ENCODE measurements at places on chromosomes 3 and 15.

DNA sequence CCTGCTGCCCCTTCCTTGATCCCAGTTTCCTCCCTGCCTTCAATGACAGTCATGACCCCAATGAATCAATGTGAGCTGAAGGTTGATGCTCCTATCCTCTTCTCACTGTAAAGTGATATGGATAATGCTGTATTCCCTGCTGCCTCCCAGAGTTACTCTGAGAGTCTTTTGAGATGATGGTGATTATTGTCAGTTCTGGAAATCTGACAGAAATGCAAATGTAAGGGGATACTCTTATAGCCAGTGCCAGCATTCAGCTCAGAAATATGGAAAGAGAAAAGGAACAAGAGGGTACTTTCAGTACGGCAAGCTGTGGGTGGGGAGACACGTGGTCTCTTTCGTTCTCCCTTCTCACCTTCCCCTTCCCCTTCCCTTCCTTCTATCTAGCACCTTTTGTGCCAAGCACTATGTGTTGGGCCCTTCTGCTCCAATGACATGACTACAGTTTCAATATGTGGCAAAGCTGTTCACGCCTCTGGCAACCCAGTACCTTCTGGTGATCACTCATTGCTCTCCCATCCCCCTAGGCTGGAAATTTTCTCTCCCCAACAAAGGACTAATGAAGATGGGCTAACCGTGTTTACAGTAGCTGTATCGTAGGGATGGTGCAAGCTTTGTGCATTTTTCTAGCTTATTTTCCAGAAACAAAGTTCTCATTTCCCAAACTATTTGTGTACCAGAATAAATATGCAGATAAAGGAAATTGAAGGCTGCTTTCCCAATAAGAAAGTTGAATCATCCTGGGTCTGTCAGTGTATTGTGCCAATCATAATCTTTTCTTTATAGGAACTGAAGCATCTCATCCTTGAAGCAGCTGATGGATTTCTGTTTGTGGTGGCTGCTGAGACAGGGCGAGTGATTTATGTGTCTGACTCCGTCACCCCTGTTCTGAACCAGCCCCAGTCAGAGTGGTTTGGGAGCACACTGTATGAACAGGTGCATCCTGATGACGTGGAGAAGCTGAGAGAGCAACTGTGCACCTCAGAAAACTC is 70.3 kb downstream of the ARNT2 start:
- H3K27me3 ChIP-seq = no peaks in the 10 kb centered on the region
- no peak overlapping the region for H3K4me3 ChIP-seq
- DNase-seq = no peak
- H3K36me3 ChIP-seq = no peaks in the 10 kb centered on the region

DNA sequence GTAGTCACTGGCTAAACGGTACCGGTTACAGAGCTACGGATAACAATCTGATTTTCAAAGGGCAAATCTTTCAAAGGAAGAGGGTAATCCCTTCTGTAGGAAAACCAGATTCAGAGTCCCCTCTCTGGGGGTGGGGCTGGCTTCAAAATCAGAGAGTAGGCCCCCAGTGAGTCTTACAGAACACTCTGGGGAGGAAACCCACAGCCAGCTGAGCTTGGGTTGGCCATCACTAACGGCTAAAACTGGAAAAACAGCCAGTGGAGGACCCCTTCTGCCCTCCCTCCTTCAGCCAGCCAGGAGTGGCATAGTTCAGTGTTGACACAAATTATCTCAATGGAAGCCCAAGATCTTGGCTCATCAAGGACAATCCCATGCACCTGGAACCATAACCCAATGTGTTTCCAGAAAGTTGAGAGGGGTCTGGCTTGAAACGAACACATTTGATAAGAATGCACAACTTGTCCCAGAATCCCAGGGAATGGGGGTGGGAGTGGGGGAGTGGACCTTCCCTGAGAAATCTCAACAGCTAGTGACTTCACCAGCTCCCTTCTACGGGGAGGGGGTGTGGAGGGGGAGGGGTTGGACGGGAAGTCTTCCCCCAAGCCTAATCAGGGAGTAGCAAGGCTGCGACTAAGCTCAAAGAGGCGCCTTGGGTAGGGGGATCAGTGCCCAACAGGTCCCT is 1.0 kb downstream of the RASL12 start:
- peaks cover 13% of the 10 kb centered on the region for H3K27me3 ChIP-seq
- peak overlapping the region; percentile 44 for H3K4me3 ChIP-seq
- peak overlapping the region; percentile 92 for H3K27ac ChIP-seq
- no peak for DNase-seq
- H3K4me1 ChIP-seq = peaks cover 11% of the 10 kb centered on the region

DNA sequence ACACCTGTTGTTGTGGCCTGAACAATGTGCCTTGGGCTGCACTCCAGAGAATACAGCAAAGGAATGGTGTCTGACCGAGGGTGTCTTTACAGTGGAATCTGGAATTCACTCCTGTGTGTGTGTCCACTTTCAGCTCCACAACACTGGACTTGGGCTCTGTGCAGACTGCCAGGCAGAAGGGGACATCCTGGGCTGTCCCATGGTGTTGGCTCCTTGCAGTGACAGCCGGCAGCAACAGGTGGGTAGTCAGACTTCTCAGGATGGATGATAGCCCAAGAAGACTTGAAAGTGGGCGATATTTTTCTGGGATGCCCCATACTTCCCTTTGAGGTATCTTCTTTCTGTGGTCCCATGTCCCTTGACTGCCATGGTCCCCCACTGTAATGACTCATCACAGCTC is 45.0 kb downstream of the DPH3 start:
- H3K4me1 ChIP-seq = no peaks in the 10 kb centered on the region
- H3K36me3 ChIP-seq = no peaks in the 10 kb centered on the region
- DNase-seq = no peak
- H3K27ac ChIP-seq = no peak overlapping the region
- no peak overlapping the region for H3K4me3 ChIP-seq

DNA sequence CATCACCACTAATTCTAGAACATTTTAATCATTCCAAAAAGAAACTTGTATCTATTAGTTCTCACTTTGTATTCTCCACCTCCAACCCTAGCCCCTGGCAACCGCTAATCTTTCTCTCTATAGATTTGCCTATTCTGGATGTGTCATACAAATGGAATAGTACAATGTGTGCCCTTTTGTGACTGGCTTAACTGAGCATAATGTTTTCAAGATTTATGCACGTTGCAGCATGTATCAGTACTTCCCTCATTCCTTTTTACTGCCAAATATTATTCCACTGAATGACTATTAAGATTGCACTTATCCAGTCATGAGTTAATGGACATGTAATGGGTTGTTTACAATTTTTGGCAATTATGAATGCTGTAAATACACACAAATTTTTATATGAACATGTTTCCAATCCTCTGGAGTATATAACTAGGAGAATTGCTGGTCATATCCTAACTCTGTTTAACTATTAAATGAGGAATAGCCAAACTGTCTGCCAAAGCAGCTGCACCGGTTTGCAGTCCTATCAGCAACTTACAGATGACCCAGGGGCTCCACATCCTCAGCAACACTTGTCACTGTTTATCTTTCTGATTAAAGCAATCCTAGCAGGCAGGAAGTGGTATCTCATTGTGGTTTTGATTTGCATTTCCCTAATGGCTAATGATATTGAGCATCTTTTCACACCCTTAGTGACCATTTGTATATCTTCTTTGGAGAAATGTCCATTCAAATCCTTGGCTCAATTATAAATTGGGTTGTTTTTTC is 42.9 kb downstream of the DCUN1D1 start:
- H3K4me3 ChIP-seq = no peak overlapping the region
- H3K27me3 ChIP-seq = no peaks in the 10 kb centered on the region
- DNase-seq = no peak
- peaks cover 3% of the 10 kb centered on the region for H3K4me1 ChIP-seq

DNA sequence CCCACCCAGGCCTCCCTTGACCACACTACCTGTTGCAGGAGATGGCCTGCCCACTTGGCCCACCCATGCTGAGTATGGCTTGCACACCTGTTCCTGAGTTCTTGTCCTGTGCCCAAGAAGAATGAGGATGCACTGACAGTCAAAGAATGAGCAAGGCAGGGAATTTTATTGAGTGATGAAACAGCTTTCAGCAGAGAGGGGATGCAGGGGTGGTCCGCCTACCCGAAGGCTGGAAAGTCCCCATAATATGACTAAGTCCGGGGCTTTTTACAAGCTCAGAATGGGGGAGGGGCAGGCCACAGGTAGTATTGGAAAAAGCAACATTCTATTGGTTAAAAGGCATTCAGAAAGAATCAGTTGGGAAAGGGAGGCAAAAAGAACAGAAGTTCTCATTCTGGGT is 29.9 kb upstream of the RNU6-1 start:
- no peak overlapping the region for H3K27ac ChIP-seq
- H3K4me3 ChIP-seq = no peak overlapping the region
- no peak for DNase-seq
- no peaks in the 10 kb centered on the region for H3K27me3 ChIP-seq
- H3K36me3 ChIP-seq = no peaks in the 10 kb centered on the region

DNA sequence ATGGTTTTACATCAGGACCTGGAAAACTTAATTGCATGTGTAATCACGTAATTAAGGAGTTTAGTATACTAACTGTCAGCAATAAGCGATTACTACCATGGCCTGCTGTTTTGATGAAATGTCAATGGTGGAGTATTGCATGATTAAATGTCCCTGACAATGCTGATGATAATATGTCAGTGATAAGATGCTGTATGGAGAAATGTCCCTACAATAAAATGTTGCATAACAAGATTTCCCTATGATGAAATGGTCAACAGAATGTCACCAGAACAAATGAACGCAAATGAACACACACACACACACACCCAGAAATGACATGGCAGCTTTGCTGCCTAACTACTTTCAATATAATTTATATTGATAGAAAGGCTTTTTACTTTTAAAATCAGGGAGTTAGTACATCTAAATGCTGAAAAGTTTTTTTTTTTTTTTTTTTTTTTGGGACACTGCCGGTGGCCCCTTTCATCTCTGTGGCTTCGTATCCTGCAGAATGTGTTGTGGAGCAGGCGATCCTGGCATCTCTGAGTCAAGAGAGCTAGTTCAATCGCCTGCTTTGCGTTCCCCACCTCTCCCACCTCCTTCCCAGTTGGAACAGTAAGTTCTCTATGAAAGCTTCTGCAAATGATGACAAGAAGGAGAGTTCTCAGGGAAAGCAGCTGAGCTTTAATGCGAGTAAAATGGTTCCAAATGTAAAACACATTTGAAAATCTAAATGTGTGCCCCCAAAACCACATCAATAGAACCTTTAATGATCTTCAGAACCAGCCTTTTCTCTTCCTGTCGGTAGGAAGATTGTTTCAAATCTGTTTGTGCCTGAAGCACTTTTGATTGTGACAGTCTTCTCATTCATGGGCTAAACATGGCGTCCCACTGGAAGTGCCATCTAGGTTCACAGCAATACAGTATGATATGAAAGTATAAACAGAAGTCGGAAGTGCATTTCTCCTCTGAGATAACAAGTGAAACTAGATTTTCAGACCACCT is 170.1 kb upstream of the GBE1 start:
- H3K4me3 ChIP-seq = no peak overlapping the region
- H3K4me1 ChIP-seq = no peaks in the 10 kb centered on the region
- H3K27ac ChIP-seq = no peak overlapping the region

- DNase-seq = no peak
- no peak overlapping the region for H3K27ac ChIP-seq
- H3K27me3 ChIP-seq = no peaks in the 10 kb centered on the region
- H3K4me3 ChIP-seq = no peak overlapping the region
Observed at GRCh38 chr3:51887620-51888019, 12.2 kb upstream of the IQCF5 start.

DNA sequence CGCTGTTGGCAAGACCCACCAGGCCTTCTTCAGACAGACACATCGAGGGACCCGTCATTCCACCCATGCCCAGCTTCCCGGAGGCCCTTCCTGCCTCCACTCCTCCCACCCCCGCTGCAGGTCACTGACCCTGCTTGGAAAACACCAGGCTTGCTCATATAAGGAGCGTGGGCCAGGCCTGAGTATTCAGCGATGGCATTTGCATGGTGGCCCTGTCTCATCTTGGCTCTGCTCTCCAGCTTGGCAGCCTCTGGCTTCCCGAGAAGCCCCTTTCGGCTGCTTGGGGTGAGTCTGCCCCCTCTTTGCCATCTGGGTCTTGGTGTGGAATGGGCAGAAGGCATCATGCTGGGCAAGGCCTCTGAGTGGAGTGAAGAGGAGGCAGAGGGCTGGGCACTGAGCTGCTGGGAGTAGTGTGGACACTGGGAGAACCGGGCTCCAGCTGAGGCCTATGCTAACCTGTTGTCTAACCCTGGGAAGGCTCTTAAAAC is at the start of gene ITIH3:
ITIH3 (plus strand) TSS at position 185 of the 488 bp plus-strand sequence; CDS start at position 193, 8 bp downstream.
- no peaks in the 10 kb centered on the region for H3K36me3 ChIP-seq
- no peak for DNase-seq
- H3K4me3 ChIP-seq = no peak within 1 kb of the TSS
- no peak within 1 kb of the TSS for H3K27ac ChIP-seq

GRCh38 chr3:160451602-160452001 is 2.0 kb upstream of the TRIM59 start:
- no peak for DNase-seq
- no peaks in the 10 kb centered on the region for H3K36me3 ChIP-seq
- no peak overlapping the region for H3K4me3 ChIP-seq
- peaks cover 11% of the 10 kb centered on the region for H3K4me1 ChIP-seq
- no peaks in the 10 kb centered on the region for H3K27me3 ChIP-seq

DNA sequence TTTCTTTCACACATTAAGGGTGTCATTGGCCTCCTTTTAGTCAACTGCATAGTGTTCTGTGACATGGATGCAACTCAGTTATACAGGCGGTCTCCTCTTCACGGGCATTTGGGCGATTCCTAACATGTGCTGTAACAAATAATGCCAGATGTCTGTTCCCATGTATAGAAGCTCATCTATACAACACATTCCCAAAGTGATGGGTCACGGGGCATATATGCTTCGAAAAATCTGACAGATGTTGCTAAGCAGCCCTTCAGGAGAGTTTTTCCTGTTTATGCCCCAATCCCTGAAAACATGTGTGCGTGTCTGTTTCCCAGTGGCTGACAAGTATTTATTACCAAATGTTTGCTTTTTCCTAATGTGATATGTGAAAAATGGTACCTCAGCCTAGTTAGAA is 25.8 kb downstream of the LRRK1 start:
- no peak overlapping the region for H3K4me3 ChIP-seq
- no peak for DNase-seq
- no peak overlapping the region for H3K27ac ChIP-seq
- no peaks in the 10 kb centered on the region for H3K4me1 ChIP-seq
- no peaks in the 10 kb centered on the region for H3K36me3 ChIP-seq
- H3K27me3 ChIP-seq = no peaks in the 10 kb centered on the region

DNA sequence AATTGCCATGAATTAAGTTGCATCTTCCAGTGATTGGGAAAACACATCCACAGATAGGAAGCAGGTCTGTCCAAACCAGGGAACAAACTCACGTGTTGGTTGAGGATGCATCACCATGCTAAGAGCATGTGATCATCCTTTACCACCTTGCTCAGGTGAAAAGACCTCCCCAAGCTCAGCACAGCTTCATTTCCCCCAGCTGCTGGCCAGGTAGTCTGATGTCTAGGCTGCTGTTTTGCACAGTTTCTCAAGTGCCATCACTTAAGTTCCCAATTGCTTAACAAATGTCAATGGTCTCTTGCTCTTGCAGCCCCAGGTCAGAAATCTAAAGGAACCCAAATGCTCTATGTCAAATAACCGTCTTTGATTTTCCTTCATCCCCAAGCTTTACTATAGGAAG is 34.2 kb downstream of the WNT5A start:
- no peaks in the 10 kb centered on the region for H3K27me3 ChIP-seq
- H3K4me3 ChIP-seq = no peak overlapping the region
- no peaks in the 10 kb centered on the region for H3K4me1 ChIP-seq
- H3K27ac ChIP-seq = no peak overlapping the region
- no peaks in the 10 kb centered on the region for H3K36me3 ChIP-seq
- no peak for DNase-seq

Measured in upper lobe of left lung (tissue), 6 donors.